ENCODE measurements at places on chromosomes 3 and 15. TPM values are rescaled to one million over a fixed set of nuclear protein-coding genes. Genes with fewer than 3 reads are reported as not detected.

The TMEM40 gene
- not detected for total RNA-seq

DNA sequence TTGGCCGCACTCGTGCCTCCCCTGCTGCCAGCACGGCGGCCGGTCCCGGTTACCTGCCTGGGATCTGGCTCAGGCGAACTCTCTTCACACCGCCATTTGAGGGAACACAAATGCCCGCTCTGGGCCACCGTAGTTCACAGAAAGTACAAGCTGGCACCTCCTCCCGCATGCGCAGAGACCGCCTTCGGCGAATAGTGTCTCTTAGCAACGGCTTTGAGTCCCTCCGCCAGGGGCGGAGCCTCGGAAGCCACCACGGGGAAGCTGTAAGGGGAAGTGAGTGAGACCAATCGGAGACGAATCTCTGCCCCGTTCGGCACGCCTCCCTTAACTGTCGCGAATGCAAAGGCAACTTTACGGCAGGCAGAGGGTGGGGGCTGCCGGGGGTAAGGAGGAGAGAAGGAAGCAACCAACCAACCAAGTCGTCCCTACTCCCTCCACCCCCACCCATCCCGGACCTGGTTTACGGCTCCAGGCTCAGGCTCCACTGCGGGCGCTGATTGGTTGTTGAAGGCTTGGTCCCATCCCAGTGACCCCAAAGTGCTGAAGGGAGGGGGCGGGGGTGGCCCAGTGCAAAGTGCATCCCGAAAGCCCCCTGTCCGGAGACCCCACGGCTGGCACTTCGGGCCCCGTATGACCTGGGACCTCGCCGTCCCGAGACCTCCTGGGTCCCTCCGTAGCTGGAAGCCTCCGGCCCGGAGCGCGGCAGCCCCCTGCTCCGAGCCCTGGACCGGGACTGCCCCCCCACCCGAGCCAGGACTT lies at the start of the genes ASB7 and LINS1:
Gene ASB7, plus strand, starts transcription at position 526 of the 759 bp plus-strand sequence. CDS start 9,628 bp downstream, outside the sequence.
Gene LINS1, minus strand, starts transcription at position 121 of the 759 bp plus-strand sequence. CDS start 21,342 bp downstream, outside the sequence.
- peak; percentile 100 for DNase-seq

GRCh38 chr15:63093486-63094205 lies 28.0 kb upstream of the LACTB start:
- peak; percentile 87 for DNase-seq

The P3H2 gene
- 56.7 TPM for total RNA-seq

GRCh38 chr3:102180280-102180931 lies 254.4 kb upstream of the ZPLD1 start:
- no peak for DNase-seq

- no peak for DNase-seq
Measured at GRCh38 chr15:98077186-98077585, 116.7 kb downstream of the ARRDC4 start.

The SPATA12 gene
- total RNA-seq, result not detected

DNA sequence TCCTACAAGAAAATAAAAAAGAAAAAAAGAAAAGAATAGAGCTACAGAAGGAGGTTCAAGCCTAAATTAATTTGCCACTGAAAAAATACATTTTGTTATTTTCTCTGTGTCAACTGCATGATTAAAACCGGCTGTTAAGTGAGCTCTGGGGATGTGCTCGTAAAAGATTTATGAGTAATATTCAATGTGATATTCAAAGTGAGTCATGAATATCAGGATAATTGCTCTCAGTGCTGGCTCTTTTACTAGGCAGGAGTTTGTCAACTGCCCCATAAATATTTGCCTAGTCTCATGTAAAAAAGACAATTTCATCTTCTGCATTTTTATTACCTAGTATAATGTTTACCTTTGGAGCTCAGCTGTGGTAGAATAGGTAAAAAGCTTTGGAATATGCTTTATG lies 78.9 kb downstream of the CDIN1 start:
- DNase-seq, result no peak

The CYP8B1 gene
- not detected for total RNA-seq

- no peak for DNase-seq
Measured at GRCh38 chr3:166013073-166013679, 176.0 kb upstream of the BCHE start.
